ENCODE measurements at places on chromosomes 5 and 9.

GRCh38 chr5:111774525-111774924 lies 17.5 kb upstream of the NREP start:
- DNase-seq = no peak

GRCh38 chr5:102231693-102232619 lies 64.1 kb downstream of the SLCO4C1 start:
- no peak for DNase-seq

- DNase-seq = no peak
These were observed 356.3 kb downstream of the BNC2 start for GRCh38 chr9:16514131-16514530.

DNA sequence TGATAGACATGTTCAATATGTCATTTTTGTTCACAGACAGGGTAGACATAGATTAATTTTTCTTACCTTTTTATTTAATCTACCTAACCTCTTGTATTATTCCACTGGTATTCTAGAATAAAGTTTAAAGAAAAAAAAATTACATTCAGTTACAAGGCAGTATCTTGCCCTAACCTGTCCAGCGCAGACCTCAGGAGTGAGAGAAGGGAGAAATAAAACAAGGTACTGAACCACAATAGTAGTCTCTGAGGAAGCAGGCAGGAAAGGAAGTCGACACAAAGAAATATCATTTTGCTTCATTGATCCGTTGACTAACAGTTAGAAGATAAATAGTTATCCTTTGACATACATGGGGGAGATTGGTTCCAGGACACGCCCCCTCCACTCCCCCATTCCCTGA lies 12.5 kb upstream of the ADAMTSL1 start:
- DNase-seq = no peak

- DNase-seq = no peak
These were observed 194.3 kb upstream of the VLDLR start for GRCh38 chr9:2427120-2427891.

DNA sequence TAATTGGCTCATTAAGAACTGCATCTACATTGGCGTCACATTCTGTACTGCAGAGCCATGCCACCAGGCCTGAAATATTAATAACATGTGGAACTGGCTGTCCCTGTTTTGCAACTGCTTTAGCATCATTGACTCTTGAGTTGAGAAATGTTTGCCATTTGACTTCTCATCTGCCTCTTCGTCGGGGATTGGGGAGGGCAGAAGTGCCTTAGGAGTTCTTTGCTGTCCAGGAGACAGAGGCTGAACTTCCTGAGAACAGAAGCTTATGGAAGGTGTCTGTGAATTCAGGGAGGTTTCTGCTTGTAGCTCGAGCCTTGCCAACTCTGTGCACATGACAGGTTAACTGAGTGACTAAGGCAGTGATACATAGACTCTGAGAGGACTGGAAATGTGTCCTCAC lies 265.0 kb downstream of the KIF4B start:
- no peak for DNase-seq

GRCh38 chr9:112777914-112778313 lies 27.4 kb downstream of the SNX30 start:
- no peak for DNase-seq

GRCh38 chr9:128420060-128420650 lies 502 bp upstream of the CERCAM start:
- DNase-seq = peak; percentile 31

GRCh38 chr5:149445739-149446369 lies 66.8 kb upstream of the IL17B start:
- DNase-seq = no peak

DNA sequence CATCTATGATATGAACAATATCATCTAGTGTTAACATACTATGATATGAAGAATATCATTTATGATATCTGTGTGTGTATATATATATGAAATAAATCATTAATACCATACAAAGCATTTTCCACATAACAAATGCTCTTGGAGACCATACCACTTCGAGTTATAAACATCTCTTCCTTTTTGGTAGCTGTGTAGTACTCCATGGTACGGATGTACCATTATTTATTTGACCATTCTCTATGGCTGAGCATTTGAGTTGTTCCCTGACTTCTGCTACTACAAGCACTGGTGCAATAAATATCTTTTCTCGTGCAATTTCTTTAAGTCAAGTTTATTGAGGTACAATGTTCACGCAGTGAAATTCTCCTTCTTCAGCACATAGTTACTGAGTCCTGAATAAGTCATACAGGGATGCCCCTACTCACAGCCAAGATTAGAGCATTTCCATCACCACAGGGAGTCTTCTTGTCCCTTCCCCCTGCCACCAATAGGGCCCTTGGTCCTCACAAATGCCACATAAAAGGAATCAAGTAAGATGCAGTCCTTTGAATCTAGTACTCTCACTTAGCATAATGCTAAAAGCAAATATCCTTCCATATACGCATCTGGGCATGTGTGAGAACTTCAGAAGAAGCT lies 75.2 kb upstream of the SLC25A48 start:
- no peak for DNase-seq

DNA sequence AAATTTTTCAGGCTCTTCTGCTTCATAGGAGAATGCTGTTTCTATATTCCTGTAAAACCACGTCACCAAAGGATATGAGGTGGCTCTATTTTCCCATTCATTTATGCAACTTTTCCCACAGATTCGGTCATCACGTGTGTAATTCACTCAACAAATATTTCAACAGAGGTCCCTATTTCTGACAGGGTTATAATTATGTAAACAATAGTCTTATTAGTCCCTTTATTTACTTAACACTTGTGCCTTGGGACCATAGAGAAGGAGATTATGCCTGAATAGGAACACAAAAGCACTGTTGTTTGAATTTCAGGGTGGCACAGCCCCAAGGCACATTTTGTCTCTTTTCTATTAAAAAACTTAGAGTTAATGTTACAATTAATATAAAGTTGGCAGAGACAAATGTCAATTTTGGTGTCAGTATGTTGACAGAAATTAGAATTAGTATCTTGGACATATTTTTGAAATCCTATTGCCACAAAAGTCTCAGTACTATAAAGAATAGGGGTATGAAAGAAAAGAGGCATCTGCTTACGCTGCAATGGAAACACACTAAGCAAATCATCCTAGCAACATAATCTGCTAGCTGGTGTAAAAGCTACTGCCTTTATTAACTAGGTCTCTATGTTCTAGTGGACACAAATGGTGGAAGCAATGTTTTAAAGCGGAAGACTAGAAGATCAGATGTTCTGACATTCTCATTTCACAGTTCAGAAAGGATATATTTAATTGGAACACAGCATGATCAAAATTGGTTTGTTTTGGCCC lies 229.1 kb upstream of the TBCA start:
- DNase-seq = no peak

- no peak for DNase-seq
These were observed 11.8 kb downstream of the ALDH1B1 start for GRCh38 chr9:38404314-38404713.

DNA sequence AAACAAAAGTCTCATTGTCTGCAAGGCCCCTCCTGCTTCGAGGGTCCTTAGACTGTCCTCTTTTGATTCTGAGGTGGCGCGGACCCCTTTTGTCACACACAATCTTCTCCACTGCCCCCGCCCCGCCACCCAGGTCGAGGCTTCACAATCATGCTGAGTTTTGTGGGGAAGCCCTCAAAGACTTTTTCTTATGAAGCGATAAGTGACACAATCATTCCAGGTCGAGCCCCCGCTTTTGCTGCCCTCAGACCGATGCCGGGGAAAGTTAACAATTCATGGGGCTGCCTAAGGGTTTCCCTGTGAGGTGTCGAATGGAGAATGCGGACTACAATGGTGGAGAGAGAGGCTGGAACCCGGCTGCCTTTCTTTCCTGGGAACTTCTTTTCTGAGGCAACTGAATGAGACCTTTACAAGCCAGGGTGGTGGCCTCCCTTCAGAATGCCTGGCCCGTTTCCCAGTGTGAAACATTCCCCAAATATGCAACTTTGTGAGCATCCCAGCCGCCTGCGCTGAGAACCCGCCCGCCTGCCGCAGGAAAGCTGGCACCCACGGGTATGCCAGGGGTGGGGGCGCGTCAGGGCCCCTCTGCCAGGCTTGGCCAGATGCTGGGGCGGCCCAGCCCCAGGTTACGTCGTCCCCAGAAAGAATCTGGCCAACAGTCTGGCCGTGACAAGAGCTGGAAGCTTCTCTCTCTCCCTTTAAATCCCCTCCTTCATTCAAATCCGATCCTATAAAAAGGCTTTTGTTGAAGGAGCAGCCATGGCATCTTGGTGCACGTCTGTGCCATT lies 71.9 kb downstream of the MAP1B start:
- DNase-seq = no peak

- DNase-seq = no peak
These were observed 60.9 kb downstream of the ANKRD55 start for GRCh38 chr5:56172241-56172640.

DNA sequence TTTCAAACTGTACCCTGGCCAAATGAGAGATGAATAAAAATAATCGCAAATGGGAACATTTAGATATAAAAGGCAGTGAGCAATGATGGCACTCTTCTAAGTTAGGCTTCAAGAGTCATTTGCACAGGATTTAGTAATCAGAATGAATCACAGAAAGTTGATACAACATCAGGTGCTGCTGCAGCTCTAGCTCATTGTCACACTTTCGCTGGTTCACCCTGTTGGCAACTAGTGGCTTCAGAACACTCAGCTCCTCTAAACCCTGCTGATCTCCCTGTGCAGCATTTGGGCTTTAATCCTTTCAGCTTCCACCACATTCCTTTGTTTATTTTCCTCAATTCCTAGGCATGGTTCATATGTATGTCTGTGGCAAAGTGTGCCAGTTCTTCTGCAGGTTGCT lies 2071.2 kb upstream of the CDH6 start:
- no peak for DNase-seq

DNA sequence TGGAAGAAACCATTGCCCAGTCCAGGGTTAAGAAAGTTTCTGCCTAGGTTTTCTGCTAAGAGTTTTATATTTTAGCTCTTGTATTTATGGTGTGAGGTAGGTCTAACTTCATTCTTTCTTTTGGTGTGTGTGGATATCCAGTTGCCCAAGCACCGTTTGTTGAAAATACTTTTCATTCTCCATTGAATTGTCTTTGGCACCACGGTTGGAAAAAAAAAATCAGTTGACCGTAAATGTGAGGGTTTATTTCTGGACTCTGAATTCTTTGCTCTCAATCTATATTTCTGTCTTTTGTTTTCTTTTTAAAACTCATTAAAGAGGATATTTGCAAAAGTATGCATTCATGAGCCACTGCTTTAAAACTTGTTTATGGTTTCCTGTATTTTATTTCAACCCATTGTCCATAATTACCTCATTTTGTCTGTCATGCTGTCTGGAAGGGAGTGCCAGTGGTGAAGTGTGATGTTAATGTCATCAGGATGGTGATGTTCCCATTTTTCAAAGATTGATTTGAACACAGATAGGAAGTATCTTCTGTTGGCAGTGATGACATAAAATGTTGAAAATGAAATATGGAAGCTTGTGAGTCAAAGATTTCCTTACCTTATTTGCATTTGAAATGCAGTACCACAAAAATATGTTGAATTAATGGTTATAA lies 33.9 kb downstream of the HABP4 start:
- DNase-seq = no peak

DNA sequence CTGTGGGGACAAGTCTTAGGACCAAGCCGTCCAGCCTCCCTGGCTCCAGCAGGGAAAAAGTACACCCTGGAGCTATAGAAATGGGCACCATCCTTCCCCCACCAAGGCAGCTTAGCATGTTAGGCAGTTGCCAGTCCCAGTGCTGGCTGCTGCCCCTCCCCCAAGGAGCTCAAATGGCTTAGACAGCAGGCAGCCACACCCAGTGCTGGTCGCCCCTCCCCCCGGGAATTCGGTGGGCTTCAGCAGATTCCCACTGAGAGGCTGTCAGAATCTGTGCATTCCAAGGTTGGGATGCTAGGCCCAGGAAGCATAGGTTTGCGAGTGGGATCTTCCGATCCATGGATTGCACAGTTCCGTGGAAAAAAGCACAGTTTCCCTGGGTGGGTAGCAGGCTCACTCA lies 105.2 kb upstream of the ITGA1 start:
- no peak for DNase-seq

DNA sequence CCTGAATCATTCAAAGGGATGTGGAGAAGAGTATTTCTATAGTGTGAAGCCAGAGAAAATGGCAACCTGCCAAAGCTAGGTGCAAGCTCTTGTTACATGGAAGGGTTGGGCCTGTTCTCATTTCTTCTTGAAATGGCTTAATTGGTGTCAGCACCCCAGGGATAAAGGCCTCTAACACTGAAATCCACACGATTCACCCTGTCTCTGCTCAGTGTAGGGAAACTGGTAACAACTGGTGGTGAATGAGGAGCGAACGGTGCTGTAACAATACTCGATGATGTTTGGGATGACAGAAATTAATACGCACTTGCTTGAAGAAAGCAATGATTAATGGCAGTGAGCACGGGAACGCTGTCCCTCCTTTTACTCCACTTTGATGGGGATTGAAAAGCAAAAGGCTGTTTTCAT lies 16.2 kb downstream of the PBX3 start:
- no peak for DNase-seq

DNA sequence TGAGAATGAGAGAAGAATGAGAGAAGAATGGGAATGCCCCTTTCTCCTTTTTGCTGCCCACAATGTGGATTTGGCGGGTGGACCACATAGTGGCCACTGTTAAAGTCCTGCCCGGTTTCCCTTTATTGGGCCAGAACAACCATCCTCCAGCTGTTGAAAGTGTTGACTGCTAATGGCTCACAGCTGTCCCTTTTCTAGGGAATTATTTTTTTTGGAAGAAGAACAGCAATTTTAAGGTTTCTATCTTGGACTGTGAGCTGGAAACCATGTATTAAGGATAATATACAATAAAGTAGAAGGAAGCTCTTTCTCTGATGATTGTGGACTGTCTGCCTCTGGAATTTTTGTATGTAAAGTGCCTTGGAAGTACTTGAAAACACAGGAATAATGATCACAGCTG lies 185.9 kb downstream of the DMRT2 start:
- DNase-seq = no peak

GRCh38 chr5:42995360-42995751 lies 44.8 kb downstream of the ANXA2R start:
- no peak for DNase-seq

GRCh38 chr9:124011460-124012301 lies at the start of gene LHX2:
LHX2 (plus strand) TSS chr9:124011768; CDS start chr9:124012349, 581 bp downstream.
- DNase-seq = no peak

- no peak for DNase-seq
These were observed 45.3 kb downstream of the INSL6 start for GRCh38 chr9:5140151-5140550.

- no peak for DNase-seq
These were observed 2.7 kb downstream of the ZNF346 start for GRCh38 chr5:177025101-177025601.

GRCh38 chr9:130746434-130747212 lies 53.0 kb downstream of the EXOSC2 start:
- DNase-seq = no peak

- no peak for DNase-seq
These were observed 1005.0 kb upstream of the CDH10 start for GRCh38 chr5:25649628-25650265.

DNA sequence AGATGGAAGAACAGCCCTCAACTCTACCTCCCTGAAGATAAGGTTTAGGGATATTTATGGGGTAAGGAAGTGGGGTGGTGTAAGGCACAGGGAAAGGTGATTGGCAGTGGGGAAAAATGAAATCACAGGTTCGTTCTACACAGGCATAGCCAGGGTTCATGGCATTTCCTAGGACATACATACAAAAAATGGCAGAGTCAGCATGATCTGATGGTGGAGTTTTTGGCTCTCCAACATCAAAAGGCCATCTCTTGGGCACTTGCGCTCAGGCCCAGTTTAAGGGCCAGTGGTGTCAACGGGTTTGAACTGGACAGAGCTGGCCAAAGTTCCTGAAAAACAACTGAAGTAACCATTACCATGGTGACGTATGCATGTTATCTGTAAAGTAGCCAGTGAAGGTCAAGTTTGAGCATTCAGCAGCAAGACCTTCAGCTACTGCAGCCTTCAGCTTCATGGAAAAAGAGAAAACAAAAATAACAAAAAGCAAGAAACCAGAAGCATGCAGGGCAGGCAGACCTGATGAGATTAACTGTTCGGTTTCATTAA lies 92.8 kb downstream of the SMARCA2 start:
- DNase-seq = no peak
